HTR-8/SVneo (cell line): ENCODE measurements at places on chromosomes 7 and 10.
A peak's percentile ranks its signal among the peaks of the same experiment; 100 is the strongest.

- DNase-seq: no peak
Measured at GRCh38 chr7:150943453-150943814, 34.7 kb downstream of the KCNH2 start.

- DNase-seq: no peak
Measured at GRCh38 chr7:139753081-139753692, 24.6 kb downstream of the HIPK2 start.

DNA sequence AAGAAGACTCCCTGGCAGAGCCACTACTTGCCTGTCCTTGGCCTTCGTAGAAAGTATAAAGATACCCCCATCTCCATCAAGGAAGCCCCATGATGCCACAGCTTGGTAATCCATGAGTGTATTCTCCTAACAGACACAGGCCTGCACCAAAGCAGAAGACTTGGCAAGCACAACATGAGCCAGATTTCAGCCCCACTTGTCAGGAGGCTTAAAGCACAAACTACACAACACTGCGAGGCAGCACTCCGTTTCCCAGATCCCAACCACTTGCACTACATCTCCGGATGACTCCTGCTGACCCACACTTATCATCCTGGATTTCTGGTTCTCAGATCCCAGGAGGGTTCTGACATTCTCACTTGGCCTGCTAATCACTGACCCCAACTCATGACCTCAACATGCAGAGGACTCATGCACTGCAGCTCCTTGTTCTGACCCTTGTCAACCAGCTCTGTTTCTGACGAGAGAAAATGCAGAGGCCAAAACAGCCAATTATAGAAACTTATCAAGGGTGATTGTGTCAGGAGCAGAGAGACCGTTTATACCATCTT lies 100.8 kb downstream of the RELN start:
- no peak for DNase-seq

DNA sequence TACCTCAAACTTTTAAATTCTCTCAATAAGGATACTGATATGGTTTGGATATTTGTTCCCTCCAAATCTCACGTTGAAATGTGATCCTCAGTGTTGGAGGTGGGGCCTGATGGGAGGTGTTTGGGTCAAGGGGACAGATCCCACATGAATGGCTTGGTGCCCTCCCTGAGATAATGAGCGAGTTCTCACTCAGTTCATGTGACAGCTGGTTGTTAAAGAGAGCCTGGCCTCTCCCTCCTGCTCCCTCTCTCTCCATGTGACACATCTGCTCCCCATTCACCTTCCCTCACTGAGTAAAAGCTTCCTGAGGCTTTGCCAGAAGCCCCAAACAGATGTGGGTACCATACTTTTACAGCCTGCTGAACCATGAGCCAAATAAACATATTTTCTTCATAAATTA lies 19.2 kb downstream of the ABCB4 start:
- no peak for DNase-seq

GRCh38 chr7:78074713-78075112 lies 276.1 kb downstream of the PHTF2 start:
- no peak for DNase-seq

GRCh38 chr7:124723012-124723411 lies 42.6 kb downstream of the GPR37 start:
- no peak for DNase-seq

GRCh38 chr10:72098836-72099599 lies 10.7 kb upstream of the SPOCK2 start:
- no peak for DNase-seq

- DNase-seq: peak; percentile 39
Measured at GRCh38 chr7:94375691-94376090, 19.0 kb upstream of the COL1A2 start.

GRCh38 chr10:3491571-3491970 lies 293.4 kb downstream of the KLF6 start:
- DNase-seq: no peak

DNA sequence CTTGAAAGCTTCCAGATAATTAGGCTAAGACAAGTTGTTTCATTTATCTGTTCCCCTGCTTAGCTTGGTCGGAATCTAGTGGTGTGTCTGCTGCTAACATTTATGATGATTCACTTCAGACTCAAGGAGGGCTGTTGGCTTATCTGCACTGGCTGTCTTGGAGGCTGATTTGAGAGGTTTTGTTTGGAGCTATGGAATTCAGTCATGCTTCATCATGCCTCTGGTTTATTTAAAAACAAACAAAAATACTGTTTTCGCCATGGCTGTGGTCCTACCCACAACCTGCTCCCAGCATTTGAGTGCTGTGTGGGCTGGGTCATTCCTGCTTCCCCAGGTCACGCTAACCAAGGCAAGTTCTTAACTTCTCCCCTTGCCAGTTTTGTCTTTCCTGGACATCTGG lies 11.7 kb upstream of the ARPC1B start:
- DNase-seq: no peak

DNA sequence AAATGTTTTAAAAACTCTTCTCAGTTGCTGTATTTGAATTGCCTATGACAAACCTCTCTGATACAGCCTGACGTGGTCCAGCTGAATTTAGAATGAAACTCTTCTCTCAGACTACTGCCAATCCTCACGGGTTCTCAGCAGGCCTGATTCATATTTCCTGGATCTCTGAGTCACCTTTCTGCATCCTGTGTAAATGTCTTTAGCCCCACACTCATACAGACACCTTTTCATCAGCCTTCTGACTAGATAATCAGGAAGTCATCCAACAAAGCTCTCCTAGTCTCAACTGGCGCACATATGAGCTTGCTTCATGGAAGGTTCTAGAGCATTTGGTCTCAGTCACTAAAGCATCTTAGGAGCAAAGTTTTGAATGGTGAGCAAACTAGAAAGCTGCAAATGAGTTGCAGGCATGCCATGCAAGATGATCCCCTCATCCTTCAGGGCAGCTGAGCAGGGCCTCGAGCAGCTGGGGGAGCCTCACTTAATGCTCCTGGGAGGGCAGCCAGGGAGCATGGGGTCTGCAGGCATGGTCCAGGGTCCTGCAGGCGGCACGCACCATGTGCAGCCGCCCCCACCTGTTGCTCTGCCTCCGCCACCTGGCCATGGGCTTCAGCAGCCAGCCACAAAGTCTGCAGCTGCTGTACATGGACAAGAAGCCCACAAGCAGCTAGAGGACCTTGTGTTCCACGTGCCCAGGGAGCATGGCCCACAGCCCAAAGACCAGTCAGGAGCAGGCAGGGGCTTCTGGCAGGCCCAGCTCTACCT lies 182.8 kb downstream of the ARHGAP12 start:
- peak; percentile 73 for DNase-seq

DNA sequence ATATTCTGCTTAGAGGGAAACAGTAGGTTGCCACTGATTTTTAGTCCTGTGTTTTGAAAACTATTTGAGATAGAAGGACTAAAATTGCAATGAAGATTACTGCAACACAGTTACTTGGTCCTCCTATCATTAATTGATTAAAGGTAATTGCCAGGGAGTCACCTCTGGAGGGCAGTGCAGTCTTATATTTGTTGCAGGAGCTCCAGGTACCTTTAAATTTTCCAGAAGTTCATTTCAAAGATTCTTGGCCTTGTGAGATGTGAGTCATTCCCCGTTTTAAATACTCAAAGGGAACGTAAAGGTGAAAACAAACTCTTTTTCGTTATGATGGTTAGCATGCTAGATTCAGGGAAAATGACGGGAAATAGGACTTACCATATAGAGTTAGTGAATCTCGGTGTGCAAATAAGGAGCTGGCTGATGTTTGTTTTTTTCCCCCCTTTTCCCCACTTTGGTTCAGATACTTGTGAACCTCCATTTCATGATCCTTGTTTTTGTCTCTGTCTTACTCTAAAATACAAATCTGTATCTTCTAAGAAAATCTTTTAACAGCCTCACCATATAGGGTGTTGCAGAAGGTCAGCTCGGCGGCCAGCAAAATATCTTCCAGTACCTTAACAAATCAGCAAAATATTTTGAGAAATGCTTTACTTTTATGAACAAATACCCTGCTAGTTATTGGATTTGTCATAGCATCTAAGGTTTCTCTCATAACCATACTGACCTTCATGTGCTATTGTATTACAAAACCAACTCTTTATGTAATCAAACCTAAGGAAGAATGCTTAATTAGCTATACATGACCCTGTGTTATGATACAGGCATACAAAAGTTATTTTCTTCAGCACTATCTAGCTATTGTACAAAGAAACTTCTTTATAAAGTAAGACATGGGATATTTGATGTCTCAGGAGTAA lies 143.0 kb upstream of the HDAC9 start:
- peak; percentile 30 for DNase-seq

GRCh38 chr10:43137717-43138020 lies 576 bp upstream of the CSGALNACT2 start:
- DNase-seq: peak; percentile 53

- DNase-seq: no peak
Measured at GRCh38 chr7:122412883-122413282, 108.3 kb upstream of the FEZF1 start.

DNA sequence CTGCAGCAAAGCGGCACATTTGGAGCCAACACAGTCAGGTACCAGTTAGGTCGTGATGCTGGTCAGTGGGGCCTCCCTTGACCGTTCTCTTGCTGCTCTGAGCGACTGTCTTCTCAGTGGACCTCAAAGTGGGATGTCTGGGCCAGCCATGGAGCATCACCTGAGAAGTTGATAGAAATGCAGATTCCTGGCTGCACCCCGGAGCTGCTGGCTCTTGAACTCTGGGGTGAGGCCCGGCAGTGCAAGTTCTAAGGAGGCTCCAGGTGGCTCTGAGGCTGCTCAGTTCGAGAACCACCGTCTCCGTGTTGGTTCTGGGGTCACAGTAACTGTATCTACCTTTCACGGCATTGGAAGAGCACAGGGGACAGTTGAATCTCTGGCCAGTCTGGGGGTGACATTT lies 147.5 kb downstream of the WDR37 start:
- DNase-seq: no peak

DNA sequence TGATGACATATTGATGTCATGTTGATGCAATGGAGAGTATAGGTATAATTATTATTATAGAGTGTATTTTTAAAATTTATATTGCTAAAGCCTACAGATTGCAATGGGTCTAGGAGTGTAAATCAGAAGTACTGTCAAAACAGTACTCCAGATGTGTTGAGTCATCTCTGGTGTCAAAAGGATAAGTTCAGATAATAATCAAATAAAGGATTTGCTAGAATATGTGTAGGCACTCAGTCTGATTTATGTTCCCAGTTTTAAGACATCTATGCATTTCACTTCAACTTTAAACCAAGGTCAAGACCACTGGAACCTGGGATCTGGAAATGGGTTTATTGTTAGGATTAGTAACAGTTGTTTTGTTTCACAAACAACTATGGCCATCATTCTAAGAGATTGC lies 342.3 kb upstream of the BMPER start:
- DNase-seq: no peak

DNA sequence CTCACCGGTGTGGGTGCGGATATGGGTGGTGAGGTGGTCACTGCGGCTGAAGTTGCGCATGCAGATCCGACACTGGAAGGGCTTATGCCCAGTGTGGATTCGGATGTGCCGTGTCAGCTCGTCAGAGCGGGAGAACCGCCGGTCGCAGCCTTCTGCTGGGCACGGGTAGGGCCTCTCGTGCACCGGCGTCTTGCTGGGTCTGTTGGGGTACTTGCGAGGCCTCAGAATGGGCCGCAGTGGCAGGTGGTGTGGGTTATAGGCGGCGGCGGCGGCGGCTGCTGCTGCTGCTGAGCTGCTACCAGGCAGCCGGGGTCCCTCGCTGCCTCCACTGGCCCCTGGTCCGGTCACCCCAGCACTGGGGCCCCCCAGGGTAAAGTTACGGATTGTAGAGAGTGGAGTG lies 2.7 kb downstream of the EGR2 start:
- DNase-seq: no peak

- no peak for DNase-seq
Measured at GRCh38 chr10:57188846-57189245, 827.8 kb upstream of the ZWINT start.

DNA sequence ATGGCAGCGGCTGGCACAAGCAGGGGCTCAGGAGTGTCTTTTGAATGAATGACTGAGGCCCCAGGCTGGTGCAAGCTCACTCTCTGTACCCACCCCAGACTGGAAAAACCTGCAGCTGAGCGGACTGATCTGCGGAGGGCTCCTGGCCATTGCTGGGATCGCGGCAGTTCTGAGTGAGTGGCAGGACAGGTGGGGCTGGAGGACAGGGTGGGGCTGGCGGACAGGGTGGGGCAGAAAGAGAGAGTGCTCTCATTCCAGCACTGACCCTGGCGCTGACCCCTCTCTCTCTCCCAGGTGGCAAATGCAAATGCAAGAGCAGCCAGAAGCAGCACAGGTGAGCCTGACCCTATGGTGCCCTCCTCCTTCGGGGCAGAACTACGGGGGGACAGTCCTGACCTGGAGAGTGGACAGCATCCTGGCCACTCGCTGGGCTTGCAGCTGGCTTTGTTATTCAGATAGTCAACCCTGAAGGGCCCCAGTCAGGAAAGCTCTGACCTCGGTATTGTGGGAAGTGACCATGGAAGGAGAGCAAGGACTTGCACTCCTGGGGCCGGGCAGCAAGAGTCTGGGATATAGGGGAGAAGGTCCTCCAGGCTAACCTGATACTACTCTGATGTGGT lies 4.1 kb downstream of the FXYD4 start:
- DNase-seq: no peak

GRCh38 chr7:30072735-30073134 lies 44.5 kb downstream of the PLEKHA8 start:
- DNase-seq: no peak

- no peak for DNase-seq
Measured at GRCh38 chr7:66696774-66697191, 43.8 kb upstream of the RABGEF1 start.

DNA sequence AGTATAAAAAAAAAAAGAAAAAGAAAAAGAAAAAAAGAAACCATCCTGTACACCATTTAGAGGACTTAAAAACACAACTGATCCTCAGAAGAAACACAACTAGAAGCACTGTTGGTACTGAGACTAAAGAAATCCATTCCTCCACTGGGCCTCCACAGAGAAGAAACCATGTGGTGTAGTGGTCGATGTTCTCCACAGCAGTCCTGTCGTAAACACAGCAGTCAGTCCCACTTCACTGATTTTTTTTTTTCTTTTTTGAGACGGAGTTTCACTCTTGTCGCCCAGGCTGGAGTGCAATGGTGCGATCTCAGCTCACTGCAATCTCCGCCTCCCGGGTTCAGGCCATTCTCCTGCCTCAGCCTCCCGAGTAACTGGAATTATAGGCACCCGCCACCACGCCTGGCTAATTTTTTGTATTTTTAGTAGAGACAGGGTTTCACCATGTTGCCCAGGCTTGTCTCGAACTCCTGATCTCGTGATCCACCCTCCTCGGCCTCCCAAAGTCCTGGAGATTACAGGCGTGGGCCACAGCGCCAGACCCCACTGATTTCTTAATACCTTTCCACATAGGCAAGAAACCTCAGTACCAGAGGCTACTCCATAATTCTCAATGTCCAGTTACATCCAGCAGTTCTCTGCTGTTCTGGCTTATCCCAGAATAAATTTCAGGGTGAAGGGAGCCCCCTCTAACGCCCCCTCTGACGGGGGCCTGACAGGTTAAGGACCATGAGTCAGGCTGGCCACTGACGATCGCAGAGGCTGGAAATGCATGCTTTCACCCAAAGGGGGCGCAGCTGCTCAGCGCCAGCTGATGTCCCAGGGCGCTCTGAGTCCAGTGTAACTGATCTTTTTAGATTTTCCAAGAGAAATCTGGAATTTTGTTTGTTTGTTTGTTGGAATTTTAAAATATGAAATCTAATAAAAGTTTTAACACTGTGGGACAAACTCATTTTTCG lies 24.8 kb upstream of the FFAR4 start:
- no peak for DNase-seq
